ENCODE measurements at places on chromosomes 7 and 10.
A peak's percentile ranks its signal among the peaks of the same experiment; 100 is the strongest.

- DNase-seq, result no peak
Observed at GRCh38 chr7:17325364-17325763, 26.9 kb downstream of the AHR start.

DNA sequence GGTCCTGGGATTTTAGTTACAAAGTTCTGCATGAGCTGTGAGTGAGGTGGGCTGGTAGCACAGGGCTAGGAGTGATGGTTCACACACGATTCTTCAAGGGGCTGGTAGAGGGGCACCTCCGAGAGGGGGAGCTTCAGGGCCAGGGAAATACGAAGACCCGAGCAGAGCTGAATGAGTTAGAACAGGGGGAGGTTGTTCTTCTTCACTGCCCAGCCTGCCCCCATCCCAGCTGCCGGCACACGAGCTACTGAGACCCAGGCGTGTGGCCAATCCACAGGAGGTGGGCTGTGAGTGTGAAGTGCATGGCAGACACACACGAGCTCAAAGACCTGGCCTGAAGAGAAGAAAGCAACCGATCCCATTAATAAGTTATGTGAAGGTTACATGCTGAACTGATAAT lies 256.2 kb upstream of the ZNF32 start:
- DNase-seq, result no peak

- DNase-seq, result no peak
Observed at GRCh38 chr7:17968791-17969715, 28.8 kb upstream of the SNX13 start.

DNA sequence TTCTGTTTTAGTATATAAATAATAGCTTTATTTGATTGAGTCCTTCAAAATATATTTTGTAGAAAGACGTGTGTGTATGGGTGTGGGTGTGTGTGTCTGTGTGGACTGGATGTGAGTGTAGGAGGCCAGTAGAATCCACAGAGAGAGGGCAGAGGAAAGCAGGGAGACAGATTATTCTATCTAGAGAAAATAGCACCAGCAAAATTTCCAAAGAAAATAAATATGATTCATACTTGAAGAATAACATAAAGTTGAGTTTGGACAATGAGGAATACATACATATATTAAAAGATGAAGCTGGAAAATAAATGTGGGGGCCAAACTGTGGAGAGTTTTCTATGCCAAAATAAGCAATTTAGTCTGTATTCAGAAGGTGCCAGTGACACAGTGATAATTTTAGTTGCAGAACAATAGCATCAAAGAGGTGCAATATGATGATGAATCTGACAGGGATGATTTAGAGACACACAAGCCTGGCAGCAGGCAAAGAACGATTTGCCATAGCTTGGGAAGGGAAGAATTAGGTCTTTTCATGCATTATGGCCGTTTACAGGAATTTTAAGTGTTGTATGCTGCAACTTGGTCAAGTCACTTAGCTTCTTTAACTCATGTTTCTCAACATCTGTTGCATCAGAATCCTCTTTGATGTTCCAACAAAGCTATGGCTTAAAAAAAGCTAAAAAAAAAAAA lies 121.3 kb downstream of the SEMA3A start:
- DNase-seq, result no peak

DNA sequence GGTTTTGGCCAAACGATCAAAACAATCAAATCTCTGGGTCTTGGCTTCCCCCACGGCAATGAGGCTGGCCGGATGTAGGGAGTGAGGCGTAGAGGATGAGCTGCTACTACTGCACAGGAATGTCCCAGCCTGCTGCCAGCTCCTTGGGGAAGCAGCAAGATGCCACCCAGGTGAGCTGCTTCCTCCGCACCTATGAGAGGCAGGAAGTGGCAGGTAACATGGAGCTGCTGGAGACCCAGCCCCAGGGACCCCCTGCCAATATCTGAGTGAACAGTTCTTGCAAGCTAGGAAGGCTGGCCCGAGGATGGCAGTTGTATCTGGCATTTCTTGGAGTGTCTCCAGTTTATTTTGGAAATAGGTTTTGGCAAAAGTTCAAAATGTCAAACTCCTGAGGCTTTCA lies 413.5 kb downstream of the DNAJB6 start:
- no peak for DNase-seq

DNA sequence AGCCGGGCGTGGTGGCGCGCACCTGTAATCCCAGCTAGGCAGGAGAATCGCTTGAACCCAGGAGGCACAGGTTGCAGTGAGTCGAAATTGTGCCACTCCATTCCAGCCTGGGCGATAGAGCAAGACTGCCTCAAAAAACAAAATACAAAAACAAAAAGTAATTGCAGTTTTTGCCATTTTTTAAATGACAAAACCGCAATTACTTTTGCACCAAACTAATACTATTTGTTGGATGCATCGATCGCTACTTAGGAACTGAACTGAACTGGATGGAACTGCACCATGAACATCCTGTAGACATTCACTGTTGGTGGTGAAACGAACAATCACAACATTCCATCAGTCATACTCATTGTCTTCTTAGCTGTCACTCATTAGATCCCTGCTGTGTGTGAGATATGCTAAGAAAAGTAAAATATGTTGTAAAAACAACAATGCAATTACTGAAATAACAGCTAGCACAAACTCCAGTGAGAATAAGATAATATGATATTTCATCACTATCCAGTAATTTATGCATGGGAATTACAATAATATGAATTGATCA lies 341.2 kb downstream of the ACTR3B start:
- DNase-seq, result no peak

DNA sequence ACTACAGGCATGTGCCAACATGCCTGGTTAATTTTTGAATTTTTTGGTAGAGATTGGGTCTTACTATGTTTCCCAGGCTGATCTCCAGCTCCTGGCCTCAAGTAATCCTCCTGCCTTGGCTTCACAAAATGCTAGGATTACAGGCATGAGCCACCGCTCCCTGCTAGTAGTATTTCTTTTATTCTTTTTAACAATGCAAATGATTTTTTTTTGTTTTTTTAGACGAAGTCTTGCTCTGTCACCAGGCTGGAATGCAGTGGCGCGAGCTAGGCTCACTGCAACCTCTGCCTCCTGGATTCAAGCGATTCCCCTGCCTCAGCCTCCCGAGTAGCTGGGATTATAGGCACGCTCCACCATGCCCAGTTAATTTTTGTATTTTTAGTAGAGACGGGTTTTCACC lies 58.1 kb downstream of the SVIL start:
- no peak for DNase-seq

GRCh38 chr7:106022193-106022821 lies 59.2 kb downstream of the CDHR3 start:
- no peak for DNase-seq

GRCh38 chr7:90492250-90492649 lies 22.8 kb downstream of the PTTG1IP2 start:
- no peak for DNase-seq

DNA sequence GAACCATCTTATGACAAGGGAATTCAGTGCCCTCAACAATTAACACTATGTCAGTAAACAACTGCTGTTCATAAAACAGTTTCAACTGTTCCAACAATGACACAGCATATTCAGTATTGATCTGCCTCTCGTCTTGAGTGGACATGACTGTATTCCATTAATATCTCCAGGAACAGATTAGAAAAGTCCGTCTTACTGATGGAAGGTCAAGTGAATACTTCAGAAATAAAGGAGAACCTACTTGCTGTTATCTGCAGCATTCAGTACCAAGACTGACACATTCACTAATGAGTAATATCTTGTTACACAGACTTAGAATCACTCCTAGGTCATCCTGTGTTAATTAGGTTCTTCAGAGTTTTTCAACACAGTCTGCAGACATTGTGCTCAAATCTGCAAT lies 12.1 kb downstream of the KBTBD2 start:
- DNase-seq, result no peak

DNA sequence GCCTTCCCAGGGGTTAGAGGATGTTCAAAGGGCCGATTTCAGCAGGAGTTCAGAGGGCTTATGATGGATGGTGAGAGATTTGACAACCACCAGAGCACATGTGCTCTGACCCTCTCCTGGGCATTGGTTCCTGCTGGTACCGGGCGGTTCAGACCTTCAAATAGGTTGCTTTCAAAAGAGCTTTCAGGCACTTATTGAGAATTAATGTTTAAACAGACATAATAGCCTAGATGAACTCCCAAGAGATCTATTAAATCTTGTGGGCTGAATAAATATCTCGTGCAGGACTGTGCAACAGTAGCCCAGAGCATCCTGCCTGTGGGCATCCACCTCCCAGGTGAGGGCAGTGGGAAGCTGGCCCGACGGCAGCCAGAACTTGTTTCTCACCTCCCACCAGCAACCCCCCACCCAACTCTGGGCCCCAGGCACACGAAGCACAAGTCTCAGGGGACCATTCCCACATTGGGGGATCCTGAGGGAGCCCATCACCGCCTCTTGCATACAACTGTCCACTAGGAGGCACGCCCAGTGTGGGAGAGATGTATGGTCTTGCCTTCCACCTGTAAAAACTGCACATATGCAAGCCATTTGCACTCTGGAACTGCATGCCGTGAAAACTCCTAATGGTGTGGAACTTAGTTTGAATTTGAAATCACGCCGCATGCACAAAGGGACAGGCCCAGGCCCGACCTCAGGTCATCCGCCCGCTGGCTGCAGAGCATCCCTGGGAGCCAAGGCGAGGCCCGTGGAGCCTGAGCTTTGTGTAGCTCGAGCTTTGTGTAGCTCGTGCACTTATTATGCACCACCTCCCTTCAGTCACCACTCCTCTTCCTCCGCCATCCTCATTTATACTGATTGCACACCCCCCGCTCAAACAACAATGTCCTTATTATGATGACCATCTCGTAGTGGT lies 147.8 kb downstream of the ADCY1 start:
- peak; percentile 76 for DNase-seq

- DNase-seq, result no peak
Observed at GRCh38 chr7:1060315-1061072, 16.1 kb downstream of the GPR146 start.

DNA sequence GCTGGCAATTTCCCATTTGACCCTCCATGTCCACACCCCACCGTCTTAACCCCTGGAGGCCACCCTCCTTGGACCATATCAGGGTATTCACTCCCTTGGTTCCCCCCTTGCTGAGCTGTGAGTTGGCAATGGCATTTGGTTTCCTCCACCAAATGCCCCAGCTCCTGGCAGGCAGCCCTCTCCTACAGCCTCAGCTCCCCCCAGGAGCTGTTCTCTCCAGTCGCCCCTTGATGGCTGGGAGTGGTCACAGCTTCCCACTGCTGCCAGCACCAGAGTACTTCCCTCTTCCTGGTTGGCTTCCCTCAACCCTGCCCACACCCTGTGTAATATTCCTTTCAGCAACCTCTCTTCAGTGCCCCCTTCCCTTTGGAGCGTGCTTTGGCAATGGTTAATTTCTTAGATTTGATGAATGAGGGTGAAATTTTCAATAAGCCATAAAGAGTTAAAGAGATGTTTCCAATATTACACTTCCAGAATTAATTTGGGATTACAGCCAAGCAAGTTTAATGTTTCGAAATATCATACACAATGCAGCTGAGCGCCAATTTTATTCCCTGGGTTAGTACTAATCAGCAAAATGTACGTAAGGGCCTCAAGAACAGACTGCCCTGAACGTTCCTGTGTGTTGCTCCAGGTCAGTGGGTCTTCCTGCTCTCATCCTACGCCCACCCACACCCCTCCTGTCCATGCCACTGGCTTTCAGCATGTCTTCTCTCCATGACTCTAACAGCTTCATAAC lies 207.1 kb upstream of the NFE2L3 start:
- no peak for DNase-seq

- DNase-seq, result no peak
Observed at GRCh38 chr7:88328787-88329186, 22.1 kb upstream of the STEAP4 start.

DNA sequence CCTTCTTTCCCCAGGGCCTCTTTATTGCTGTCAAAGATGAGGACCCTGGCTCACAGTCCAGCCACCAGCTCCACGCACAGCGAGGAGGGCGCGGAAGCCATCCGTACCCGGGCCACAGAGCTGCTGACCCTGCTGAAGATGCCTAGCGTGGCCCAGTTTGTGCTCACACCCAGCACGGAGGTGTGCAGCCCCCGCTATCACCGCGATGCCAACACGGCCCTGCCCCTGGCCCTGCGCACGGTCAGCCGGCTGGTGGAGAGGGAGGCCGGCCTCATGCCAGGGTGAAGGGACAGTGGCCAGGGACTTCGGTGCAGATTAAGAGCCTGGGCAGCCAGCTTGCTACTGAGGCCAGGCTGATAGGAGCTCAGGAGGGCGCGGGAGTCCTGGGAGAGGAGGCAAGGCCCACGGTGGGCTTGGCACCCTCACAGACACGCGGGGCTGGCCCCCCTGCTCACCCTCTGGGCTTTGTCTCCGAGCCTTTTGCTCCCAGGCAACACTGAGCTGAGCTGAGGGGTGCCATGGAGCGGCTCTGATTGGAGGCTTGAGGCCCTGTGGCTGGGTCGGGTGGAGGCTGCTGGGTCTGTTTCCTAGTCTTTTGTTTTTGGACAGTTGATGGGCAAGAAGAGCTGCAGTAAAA lies 15.8 kb downstream of the AP5Z1 start:
- no peak for DNase-seq

GRCh38 chr7:36795451-36796021 lies 71.2 kb upstream of the AOAH start:
- no peak for DNase-seq

- DNase-seq, result no peak
Observed at GRCh38 chr10:7302392-7302906, 108.4 kb downstream of the SFMBT2 start.

GRCh38 chr7:1948887-1949680 lies 279.0 kb downstream of the ELFN1 start:
- DNase-seq, result no peak

DNA sequence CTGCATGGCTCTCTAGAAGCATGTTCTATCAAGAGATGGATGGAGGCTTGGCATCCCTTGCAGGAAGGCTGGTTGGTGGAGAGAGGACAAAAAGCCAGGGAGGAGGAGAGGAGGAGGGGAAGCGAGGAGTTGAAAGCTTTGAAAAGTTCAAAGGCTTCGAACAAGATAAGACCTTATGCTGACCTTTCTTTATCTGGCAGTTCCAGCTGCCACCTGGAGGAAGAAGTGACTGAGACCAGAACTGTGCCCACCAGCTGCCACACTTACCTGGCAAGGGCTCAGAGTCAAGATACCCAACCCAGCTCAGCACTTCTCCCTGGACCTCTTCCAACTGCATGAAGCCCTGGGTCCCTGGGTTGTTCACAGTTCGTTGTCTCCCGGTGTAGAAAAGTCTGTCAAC lies 14.8 kb downstream of the CCL24 start:
- no peak for DNase-seq

DNA sequence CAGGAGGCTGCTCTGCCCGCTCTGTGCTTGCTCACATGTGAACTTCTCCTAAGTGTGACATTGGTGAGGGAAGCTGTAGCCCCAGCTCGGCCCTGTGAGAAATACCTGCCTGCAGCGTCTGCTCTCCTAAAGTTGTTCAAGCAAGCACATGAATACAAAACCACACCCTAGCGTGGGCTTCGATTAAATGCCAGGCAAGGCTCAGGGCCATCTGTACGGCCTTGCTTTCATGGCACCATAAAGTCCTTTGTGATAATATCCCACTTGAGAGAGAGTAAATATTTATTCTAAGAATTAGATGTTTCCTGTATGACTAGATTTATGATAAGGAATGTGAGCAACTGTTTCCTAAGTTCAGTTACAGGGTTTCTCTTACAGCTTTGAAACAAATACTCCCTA lies 262.8 kb upstream of the KLF14 start:
- no peak for DNase-seq

- no peak for DNase-seq
Observed at GRCh38 chr10:132070724-132071123, 5.0 kb downstream of the JAKMIP3 start.

All from posterior cingulate gyrus (tissue), 11 donors.